Activated CD8-positive, alpha-beta memory T cell treated with anti-CD3 and anti-CD28 coated beads for 4 hours (primary cell): ENCODE measurements at places on chromosomes 2 and 18.
A peak's percentile ranks its signal among the peaks of the same experiment; 100 is the strongest.

DNA sequence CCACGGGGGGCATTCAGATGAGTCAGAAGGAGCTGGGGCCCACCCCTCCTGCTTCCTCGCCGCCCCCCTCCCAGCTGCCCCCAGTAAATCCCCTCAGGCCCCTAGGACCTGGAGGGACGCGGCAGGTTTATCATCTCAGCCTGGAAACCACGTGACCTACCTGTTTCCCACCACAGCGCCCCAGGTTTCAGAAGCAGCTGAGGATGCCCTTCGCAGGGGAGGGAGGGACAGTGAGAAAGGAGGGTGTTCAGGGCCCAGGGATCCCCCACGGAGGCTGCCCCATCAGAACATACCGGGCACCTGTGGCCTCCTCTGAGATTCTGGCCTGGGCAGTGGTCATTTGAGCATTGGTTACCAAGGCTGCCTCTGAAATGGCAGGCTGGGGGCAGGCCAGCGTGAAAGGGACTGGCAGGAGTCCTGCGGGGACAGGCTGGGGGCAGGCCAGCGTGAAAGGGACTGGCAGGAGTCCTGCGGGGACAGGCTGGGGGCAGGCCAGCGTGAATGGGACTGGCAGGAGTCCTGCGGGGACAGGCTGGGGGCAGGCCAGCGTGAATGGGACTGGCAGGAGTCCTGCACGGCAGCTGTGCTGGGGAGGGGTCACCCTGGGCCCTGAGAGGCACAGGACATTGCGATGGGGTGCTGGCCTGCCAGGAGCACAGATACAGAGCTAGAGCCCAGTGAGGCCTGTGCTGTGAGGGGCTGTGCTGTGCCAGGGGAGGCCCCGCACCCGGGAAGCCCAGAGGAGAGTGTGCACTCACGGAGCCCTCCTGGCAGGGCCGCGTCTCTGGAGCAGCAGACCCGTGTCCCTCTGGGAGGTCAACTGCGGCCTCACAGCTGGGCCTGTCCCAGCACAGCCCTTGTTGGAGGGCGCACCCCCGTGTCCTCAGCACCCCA lies 1.6 kb downstream of the NEU4 start:
- no peak for DNase-seq

- DNase-seq, result peak; percentile 5
These were observed at the start of gene CDCA7 for GRCh38 chr2:173354582-173355131. Gene CDCA7 (plus strand): TSS chr2:173354872. CDS start chr2:173354964, 92 bp downstream.

- peak; percentile 62 for DNase-seq
These were observed 35.1 kb upstream of the SLC14A1 start for GRCh38 chr18:45688833-45689232.

- DNase-seq, result no peak
These were observed 349.6 kb upstream of the CWC22 start for GRCh38 chr2:180356676-180357075.

DNA sequence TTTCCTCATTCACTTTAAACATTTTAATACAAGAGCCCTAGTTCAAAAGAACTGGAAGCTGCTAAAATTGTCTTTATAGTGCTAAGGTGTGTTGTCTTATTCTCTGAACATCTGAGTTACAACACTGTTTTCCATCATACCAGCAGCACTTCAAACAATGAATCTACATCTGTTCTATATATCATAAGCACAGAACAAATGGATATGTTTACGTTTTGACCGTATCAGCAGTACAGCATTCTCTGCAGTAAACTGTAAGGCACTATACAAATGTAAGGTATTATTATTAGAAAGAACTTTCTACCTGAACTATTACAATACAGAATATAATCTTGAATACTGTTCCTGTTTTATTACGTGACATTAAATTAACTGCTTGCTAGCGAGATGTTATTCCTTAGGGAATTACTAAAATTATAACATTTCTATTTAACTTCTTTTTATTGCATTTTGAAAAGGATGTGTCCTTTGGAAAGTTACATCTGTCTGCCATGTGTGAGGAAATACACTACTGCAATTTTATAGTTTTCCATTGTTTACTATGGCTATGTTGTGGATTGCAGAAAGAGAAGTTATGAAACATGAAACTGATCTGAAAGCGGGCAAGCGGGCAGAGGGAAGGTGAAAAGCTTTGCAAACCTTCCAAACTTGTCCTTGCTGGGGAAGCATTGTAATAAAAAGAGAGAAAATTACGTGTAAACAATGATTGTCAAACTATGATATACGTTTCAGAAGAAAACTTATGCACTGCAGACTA lies 13.7 kb downstream of the NCKAP1 start:
- no peak for DNase-seq

DNA sequence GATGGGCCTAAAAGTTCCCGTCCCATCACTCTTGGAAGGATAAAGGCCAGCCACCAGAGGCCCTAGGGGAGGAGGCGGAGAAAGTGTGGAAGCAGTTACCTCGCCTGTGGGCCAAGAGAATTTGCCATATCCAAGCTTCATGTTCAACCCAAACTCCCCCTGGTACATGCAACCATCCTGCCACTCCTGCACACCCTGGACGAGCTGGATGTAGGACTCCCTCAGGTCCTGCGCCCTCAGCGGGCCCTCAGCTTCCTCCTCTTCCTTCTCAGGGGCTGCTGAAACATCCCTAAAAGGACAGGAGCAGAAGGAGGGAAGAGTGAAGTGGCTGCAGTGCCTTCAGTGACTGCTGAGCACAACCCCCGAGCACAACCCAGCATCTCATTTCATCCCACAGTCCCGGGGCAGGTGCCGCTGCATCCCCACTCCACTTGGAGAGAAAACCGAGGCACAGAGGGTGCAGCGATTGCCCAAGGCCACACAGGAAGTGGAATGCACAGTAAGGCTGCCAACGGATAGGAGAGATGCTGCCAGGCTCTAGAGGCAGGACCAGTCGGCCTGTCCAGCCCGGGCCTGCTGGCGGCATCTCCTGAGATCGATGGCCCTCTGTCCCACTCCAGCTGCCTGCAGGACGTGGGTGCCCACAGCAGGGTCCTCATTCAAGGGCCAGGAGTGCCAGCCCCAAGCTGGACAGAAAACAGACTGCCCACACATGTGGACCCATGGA lies 2.9 kb downstream of the ANKMY1 start:
- DNase-seq, result no peak

- DNase-seq, result no peak
These were observed 1.9 kb downstream of the FIGN start for GRCh38 chr2:163733956-163734355.
